Activated CD4-positive, alpha-beta T cell treated with anti-CD3 and anti-CD28 coated beads, Interleukin-2, amount 50 U/mL, for 4 hours (primary cell): ENCODE measurements at places on chromosomes 5 and 9.

GRCh38 chr5:112227911-112228631, 191.0 kb downstream of the EPB41L4A start:
- DNase-seq, result no peak

DNA sequence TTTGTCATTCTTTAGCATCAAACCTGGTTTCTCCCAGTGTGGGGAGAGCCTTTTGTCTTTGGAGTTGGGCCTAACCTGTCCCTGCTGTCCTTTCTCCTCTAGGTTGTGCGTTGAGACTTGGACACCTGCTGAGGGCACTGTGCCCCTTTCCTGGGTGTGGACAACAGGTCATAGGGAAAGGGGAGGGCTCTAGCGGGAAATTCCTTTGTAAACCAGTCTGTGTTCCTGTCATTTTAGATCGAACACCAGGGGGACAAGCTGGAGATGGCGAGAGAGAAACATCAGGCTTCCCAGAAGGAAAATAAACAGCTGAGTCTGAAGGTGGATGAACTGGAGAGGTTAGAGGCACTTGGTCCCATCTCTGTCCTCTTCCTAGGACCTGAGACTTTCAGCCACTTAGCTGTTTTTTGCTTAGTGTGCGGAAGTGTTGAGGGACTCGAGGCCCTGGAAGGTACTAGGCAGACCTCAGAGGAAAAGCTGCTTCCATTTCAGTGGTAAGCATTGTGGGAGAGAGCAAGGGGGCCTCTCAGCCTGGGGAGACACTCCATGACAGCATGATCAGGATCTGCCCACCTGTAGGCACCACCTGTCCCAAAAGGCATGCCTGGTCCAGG, 8.6 kb upstream of the GLE1 start:
- DNase-seq, result no peak

- DNase-seq, result no peak
Observed at GRCh38 chr9:124749781-124750180, 21.3 kb downstream of the NR6A1 start.

DNA sequence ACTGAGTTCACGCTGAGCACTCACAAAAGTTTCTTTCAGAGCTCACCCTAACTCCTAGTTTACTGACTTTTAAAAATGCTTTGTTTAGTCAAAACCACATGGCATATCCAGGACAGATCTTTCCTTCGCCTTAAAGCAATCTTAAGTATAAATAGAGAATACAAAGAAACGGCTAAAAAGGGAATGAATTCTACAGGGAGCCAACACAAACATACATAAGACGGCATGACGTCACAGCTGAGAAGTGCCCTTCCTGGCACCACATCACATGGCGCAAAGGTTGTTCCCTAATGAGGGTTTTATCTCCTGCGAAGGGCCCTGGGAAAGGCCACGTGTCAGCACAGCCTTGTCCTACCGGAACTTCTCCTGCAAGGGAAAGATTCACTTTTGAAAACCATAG, 141.3 kb downstream of the IRX1 start:
- no peak for DNase-seq

DNA sequence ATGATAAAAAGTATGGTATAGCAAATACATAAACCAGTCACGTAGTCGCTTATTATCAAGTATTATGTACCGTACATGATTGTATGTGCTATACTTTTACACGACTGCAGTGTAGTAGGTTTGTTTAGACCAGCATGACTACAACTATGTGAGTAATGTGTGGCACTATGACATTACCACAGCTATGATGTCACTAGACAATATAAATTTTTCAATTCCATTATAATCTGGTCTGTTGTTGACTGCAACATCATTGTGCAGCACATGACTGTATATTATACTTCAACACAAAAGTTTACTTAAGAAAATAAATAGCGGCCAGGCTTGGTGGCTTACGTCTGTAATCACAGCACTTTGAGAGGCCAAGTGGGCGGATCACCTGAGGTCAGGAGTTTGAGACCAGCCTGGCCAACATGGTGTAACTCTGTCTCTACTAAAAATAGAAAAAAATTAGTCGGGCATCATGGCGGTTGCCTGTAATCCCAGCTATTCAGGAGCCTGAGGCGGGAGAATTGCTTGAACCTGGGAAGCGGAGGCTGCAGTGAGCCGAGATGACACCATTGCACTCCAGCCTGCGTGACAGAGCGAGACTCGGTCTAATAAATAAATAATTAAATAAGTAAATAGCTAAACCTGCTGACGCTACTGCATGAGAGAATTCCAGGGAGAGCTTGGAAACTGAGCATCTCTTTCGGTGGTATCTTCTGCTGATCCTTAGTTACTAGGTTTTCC, 24.6 kb upstream of the JADE2 start:
- no peak for DNase-seq

GRCh38 chr9:26292943-26293342, 599.7 kb downstream of the CAAP1 start:
- no peak for DNase-seq

DNA sequence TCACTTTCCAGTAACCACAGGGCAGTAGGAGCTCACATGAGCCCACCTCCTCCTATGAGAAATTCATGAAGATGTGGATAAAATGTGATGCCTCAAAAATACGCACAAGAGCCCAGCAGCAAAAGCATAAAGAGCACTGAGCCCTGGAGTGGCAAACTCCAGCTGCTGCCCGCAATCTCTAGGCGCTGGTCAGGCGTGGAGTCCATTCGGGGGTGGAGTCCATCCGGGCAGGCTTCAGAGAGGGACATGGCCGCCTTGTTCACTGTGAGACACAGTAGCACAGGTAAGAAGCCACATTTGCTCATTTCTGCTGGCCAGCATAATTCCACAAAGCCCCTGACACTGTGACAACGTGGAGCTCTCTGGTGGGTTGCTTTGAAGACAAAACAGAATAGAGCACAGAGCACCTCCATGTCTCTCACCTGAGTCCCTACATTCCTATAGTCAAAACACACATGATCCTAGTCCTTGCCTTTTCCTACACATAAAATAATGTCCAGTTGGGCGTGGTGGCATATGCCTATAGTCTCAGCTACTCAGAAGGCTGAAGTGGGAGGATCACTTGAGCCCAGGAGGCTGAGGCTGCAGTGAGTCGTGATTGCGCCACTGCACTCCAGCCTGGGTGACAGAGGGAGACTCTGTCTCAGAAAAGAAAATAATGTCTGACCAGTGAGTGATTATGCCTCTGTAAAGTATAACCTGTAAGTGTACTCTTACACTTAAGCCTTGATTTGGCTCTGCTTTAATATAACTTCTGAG, 365.2 kb downstream of the GADD45G start:
- DNase-seq, result no peak

- DNase-seq, result no peak
Observed at GRCh38 chr5:1246711-1247431, 21.7 kb downstream of the SLC6A18 start.

DNA sequence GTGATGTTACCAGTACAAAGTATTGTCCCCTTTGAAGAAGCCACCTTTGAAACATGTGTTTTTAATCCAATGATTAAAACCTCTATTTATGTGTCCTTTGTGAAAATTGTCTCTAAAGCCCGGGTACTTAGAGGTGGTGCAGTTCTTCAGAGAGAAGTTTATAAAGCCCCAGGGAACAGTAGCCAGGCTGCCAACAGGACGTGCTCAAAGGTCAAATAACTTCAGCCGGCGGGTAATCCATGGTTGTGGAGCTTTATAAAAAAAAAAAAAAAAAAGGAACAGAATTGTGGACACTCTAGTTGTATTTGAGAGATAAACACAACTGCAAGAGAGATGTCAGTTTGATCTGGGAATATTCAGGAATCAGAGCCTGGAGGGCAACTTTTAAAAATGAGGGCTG, 57.9 kb upstream of the CTNND2 start:
- DNase-seq, result no peak

DNA sequence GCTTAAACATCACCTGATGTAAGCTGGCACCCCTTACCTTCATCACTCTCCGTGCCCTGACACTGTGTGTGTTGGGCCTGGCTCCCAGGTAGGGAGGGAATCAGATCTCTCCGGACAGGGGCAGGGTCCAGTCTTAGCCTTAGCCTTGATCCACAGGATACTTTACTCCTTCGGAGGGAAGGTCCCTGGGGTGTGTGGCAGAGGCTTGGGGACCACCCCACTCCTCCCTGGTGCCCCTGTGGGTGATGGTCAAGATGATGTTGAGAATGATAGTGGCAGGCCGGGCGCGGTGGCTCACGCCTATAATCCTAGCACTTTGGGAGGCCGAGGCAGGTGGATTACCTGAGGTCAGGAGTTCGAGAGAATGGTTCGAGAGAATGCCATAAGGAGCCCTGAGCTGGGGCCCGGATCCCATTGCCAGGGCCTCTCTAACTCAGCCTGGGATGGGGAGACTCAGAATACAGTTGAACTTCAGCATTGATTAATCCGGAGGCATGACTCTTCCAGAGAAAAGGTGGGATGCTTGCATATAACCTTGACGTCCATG, 269.5 kb downstream of the HSPA4 start:
- no peak for DNase-seq
